A549 treated with AZD2906 at 1 μM for 4 hours (cell line): ENCODE measurements at places on chromosomes 2 and 18. TPM values are rescaled to one million over a fixed set of nuclear protein-coding genes. Genes with fewer than 3 reads are reported as not detected.

Gene IL36A
- total RNA-seq: not detected in 5 replicates

Gene ALLC
- total RNA-seq: 0.08 TPM in 1 of 5 replicates, not detected in the others

Gene ZNF532
- total RNA-seq: 19.5 to 26.6 TPM (median 21.4 TPM) in 5 replicates

Gene SERPINB12
- total RNA-seq: not detected in 5 replicates

Gene UCN
- 1.2 to 2.5 TPM (median 1.8 TPM) in 5 replicates for total RNA-seq

Gene ATP6V1C2
- total RNA-seq: 0.12 to 0.29 TPM (median 0.23 TPM) in 5 replicates

Gene ILKAP
- 34.9 to 41.6 TPM (median 39.3 TPM) in 5 replicates for total RNA-seq

Gene POTEC
- total RNA-seq: not detected in 5 replicates

Gene CFLAR
- total RNA-seq: 86.9 to 124 TPM (median 99.4 TPM) in 5 replicates

Gene MC4R
- total RNA-seq: not detected in 5 replicates
